Vagina (tissue), 2 donors: ENCODE measurements at places on chromosomes 4 and X.
A peak's percentile ranks its signal among the peaks of the same experiment; 100 is the strongest.

GRCh38 chr4:98381306-98381705 lies 120.1 kb downstream of the RAP1GDS1 start:
- DNase-seq = no peak

- peak; percentile 77 for DNase-seq
These were observed 53.3 kb downstream of the RGS12 start for GRCh38 chr4:3346146-3346545.

DNA sequence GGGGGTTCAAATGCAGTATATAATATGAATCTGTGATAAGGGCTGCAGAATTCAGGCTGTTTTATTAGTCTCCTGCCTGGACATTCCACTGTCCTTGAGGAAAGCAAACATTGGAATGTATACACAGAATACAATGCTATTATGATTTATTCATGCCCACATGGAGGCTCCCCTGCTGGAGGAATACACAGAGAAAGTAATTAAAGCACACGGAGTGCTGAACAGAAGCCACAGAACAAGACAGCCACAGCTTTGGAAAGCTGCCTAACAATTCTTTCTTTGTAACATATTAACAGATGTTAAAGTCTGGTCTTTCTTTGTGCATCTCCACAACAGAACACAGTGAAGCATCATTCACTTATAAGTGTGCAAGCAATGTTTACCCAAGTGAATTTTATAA lies 155.8 kb downstream of the ARAP2 start:
- no peak for DNase-seq

DNA sequence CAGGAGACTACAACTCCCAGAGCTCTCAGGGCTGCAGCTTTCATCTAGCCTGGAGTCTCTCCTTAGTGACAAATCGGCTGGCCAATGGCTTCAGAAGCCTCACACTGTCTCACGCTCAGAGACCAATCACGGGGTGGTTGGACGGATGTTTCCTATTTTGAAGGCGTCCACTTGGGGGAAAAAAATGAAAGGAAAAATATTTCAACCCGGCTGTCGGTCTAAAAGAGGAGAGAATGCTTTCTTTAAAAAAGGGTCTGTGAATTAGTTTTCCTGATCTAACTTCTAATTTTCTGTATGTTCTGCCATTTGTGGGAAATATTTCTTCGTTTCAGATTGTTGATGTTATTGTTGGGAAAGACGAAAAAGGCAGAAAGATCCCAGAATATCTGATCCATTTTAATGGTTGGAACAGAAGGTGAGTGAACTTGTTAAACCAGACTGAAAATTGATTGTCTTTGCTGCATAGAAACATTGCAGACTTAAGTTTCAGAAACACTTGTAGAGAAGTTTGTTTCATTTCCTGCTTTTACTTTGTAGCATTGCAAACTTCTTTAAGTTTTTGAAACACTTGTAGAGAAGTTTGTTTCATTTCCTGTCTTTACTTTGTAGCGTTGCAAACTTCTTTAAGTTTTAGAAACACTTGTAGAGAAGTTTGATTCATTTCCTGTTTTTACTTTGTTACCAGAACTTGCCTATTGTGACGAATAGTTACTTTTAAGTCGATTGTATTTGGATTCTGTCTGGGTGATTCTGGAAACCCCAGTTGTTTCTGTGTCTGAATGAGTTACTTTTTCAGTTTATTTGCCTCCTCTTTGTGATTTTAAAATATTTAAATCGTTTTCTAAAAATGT lies 1.6 kb downstream of the MSL3 start:
- DNase-seq = peak; percentile 93

DNA sequence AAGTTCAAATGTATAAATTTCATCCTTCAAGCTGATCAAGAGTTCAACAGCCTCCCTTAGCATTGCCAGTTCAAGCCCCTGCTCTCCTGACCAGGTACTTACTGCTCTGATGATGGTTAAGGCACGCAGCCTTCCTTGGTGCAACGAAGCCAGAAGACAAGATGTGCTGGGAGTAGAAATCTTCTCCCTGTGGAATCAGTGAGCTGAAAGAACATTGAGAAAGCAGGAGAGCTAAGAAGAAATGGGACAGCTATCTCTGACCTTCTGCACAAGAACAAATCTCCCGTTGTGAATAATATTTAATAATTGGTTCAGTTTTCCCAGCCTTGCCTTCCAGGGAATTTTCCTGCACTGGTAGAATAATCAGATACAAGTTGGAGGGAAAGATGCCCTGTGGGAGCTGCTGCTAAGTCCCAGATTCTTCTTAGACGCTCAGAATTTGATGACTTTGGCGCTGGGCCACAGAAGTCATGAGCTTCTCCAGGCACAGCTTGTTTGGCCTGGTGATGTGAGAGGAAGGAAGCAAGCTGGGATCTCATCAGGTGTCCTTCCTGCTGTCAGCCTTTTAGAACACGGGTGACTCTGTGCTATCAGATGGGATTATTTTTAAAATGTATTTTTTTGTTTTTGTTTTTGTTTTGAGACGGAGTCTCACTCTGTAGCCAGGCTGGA lies 77.8 kb downstream of the CD38 start:
- peak; percentile 52 for DNase-seq

GRCh38 chr4:14532436-14532835 lies 469.8 kb upstream of the CPEB2 start:
- DNase-seq = no peak

- no peak for DNase-seq
These were observed 121.3 kb downstream of the PPARGC1A start for GRCh38 chr4:23768541-23768940.

DNA sequence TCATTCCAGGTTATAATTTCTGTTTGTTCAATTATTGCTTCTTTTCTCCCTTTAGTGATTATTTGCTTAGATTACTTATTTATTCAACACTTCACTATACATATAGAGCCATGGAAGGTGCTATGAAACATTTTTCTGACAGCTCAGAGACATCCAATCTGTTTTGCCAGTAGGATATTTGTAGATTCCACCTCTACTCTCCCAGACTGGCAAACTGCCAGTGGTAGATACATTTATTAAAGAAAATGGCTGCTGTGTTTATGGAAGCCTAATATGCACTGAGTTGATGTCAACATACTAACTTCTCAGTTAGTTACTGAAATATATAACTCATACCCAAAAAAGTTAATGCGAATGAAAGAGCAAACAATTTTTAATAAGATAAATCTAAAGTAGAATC lies 348.6 kb downstream of the TRAM1L1 start:
- no peak for DNase-seq

GRCh38 chr4:48858130-48858529 lies 27.2 kb downstream of the OCIAD1 start:
- no peak for DNase-seq

DNA sequence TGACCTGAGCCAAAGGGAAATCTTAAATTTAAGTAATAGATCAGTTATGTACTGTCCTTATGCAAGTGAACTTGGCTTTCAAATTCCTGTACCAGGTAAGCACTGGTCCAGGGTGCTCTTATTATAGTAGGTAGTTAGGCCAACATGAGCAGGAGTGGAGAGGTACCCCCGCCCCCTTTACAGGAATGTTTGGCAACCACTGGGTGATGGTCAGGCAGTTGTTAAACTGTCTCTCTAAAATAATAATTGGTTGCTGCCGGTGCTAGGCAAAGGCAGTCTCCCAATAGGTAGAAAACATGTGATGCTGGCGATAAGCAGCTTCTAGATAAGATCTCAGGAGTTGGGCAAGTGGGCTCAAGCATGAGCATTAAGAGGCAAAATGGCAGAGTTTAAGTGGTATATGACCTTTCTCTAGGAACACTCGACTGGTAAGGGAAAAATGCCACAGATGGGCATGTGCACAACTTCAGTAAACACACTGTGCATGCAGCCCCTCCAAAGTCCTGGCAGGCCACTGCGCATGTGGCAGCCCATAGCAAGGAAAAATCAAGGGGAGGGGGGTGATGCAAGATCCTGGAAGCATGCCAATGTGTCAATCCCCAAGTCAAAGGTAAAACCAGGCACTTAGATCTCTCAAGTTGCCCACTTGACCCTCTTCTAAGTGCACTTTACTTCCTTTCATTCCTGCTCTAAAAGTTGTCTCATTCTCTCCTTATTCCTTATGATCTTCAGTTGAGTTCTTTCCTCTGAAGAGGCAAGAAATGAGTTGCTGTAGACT lies 1239.7 kb downstream of the C4orf33 start:
- DNase-seq = no peak

DNA sequence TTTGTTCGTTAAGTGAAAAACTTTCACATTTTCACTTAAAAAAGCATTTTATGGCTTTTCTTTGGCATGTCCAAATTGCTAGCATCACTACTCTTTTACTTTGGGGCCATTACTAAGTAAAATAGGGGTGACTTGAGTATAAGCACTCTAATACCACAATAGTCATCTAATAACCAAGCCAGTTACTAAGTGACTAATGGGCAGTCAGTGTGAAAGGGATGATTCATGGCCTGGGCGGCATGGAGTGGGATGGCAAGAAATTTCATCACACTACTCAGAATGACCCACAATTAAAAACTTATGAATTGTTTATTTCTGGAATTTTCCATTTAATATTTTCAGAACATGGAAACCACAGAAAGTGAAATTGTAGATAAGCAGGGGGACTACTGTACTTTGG lies 60.9 kb downstream of the BMP15 start:
- DNase-seq = no peak

GRCh38 chr4:100347241-100347640 lies 157.0 kb upstream of the DDIT4L start:
- no peak for DNase-seq

DNA sequence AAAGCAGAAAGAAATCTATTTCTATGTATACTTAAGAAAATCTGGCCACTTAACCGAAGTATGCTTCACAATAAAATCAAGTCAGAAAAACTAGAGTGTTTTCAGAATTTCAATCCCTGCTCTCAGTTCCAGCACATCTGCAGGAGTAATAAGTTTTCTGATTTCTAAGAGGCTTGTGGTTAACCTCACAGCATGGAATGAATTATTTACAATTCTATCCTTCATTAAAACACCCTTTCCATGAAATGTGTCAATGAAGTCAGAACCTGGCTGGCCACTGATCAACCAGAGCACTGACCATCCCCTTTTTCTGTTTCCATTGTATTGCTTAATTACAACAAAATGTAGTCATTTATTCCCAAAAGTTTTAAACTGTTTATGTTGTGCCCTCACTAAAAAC lies 781.4 kb upstream of the INTU start:
- DNase-seq = no peak

GRCh38 chr4:7843831-7844593 lies 95.6 kb downstream of the AFAP1 start:
- no peak for DNase-seq

DNA sequence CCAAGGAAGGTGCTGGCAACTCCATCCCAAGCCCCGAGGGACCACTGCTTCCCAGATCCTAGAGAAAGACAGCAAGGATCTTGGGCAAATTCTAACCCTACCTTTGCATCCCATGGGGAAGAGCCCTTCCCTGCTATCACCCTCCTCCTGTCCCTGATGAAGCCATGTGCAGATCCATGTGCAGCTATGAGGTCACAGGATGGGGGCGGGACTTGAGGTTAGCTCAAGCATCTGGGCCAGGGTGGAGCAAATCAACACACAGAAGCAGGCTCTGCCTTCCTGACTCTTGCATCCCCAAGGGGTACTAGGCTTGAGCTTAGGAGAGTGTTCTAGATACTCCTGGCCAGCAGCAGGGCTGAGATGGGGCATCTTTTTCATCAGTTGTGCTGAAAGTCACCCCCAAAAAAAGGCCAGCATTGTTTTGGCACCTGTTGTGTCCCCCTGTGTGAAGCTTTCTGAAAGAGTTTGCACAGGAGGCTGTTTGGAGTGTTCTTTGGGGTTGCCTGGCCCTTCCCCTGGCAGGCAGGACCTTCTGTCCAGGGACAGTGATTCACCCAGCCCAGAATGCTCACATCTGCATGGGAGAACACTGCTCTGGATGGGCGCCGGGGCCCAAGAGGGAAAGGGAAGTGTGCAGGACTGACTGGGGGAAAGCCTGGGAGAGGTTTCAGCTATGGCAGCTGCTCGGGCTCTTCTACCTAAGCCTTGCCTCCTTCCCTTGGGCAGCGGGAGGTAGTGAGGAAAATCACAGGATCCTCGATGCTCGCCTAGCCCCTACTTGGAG lies 50.8 kb downstream of the PRPS1 start:
- no peak for DNase-seq

DNA sequence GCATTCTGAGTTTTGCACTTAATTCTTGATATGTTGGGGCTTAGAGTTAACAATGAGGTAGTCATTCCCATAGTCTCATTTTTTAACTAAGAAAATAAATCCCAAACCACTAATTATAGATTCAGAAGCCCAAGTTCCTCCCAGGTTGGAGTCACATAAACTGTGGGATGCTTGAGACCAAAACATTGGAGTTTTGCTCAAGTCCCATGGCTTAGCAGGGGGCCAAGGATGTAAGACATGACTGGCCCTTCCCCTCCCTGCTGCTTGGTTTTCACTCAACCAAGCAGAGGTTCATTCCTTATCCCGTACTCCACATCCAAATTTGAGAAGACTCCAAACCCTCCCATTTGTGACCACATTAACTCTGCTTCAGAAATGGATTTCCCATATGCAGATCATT lies 101.3 kb downstream of the LIMCH1 start:
- DNase-seq = no peak

DNA sequence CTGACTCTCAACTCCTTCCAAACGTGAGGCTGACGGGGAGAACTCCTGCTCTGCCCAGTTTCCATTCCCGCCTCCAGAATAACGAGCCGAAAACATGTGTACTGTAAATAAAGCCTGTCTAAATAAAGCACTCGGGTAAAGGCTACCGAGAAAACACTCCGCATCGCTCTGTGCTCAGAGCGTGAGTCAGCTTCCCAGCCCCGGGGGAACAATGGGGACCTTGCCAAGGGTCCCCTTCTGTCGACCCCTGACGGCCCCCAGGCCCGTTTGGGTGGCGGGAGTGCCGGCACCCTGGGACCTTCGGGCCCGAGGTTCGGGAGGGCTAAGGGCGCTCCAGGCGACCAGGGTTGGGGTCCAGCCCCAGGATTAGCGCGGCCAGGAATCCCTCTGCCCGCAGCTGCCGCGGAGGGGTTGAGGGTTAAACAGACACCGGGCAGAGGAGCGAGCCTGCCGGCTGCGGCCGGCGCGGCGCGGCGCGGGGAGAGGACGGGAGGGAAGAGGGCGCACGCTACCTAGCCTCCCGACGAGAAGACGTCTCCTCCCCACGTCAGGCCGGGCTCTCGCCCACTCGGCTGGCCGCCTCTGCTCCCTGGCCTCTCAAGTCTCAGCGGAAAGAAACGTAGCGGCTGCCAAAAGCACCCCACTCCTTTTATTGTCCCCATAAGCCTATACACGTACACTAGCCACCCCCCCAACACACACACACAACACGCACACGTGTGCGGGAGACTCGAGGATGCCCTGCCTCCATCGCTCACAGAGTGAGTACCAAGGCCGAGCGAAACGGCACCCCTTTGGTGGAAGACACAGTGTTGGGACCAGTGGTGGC lies 85.5 kb downstream of the BCOR start:
- no peak for DNase-seq

- DNase-seq = no peak
These were observed 548 bp downstream of the NEUROG2 start for GRCh38 chr4:112515198-112516065.

DNA sequence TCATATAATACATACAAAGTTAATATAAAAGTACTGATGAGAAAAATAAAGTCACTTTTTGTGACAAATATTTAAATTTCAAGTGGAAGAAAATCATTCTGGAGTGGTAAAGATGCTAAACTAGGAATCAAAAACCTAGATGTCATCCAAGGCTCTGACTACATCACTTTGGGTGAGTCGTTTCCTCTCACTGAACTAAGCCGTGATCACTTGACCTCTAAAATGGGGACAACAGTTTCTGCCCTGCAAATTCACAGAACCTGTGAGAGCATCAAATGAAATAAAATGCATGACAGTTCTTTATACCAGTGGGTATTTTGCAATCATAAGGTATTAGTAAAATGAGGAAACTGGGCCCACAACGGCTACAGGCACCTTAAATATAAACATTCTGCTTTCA lies 63.8 kb downstream of the PRDM5 start:
- DNase-seq = no peak

GRCh38 chr4:25088093-25088952 lies 57.6 kb upstream of the LGI2 start:
- DNase-seq = no peak
